ENCODE measurements at places on chromosomes 7 and 10.

- no peak for DNase-seq
Observed at GRCh38 chr10:26879744-26880143, 19.0 kb upstream of the ABI1 start.

- no peak for DNase-seq
Observed at GRCh38 chr10:7601023-7601656, 65.6 kb downstream of the ITIH5 start.

GRCh38 chr7:35003679-35004303 lies 33.5 kb downstream of the DPY19L1 start:
- DNase-seq, result no peak

- DNase-seq, result no peak
Observed at GRCh38 chr7:139943401-139943800, 114.3 kb downstream of the TBXAS1 start.

DNA sequence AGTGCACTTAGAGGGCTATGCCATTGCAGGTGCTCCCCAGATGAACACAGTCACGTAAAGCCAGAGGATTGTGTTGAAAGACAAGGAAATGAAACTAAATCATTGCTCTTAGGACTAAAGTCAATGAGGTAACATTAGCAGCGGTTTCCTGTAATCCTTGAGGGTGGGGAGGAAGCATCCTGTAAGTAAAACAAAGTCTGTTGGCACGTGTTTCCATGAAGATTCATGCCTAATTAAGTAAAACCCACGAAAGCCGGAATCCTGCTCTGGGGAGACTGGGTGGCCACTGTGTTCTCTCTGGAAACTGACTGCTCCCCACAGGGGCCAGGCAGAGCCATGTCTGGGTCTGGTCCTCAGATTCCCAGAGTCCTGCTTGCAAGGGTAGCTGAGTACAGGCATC lies 18.3 kb downstream of the STEAP1B start:
- DNase-seq, result no peak

- no peak for DNase-seq
Observed at GRCh38 chr10:58631715-58632114, 119.0 kb downstream of the BICC1 start.
